ENCODE measurements at places on chromosomes 5 and 9.

DNA sequence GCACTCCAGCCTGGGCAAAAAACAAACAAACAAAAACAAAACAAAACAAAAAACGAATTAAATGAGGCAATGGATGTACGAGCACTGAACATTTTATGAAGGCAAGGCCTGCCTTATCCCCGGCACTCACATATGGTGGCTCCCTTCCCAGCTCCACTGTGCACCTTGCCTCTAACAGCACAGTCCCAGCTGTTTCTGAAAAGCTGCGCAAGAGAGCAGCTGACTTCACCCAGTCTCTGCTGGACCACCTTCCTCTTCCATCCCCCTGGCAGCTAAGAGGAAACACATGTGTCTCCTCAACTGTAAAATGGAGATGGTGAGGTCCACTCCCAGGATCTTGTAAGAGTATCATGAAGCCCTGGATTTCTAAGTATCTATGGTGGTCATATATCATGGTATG is 100.7 kb downstream of the KLF4 start:
- no peak for DNase-seq

- no peak for DNase-seq
These were observed 175.1 kb upstream of the DAB2 start for GRCh38 chr5:39599721-39600431.

DNA sequence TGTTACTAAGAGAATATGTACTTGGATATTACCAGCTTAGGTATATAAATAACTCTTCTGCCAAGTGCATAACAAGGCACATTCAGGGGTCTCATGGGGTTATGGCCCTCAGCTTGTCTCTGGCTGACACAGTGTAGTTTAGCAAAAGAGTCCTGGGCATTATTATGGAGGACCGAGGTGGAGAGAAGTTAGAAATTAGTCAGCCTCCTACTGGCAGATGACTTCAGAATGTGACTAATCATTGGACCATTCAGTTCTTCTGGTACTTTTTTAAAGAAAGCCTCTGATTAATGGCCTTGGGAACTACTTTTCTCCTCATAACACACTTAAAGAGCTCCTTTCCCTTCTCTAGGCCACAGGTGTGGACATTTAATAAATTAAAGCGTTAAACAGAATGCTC is 178.9 kb downstream of the SH3GL2 start:
- DNase-seq: no peak

DNA sequence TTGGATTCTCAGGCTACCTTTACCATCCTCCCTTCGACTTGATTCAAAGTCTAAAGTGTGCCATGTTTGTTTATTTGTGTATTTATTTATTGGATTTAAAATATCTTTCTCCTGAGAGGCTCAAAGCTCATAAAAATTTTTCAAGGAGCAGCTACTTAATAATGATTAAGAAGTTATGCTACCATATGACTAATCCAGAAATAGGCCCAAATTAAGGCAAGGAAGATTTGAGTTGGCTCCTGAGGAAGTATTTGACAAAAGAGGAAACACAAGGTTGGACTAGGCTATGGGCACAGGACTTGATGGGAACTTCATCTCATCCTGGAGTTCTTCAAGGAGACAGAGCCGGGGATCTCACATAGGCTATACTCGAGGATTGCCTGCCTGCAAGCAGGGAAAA is 22.4 kb upstream of the PPP2CA start:
- no peak for DNase-seq

DNA sequence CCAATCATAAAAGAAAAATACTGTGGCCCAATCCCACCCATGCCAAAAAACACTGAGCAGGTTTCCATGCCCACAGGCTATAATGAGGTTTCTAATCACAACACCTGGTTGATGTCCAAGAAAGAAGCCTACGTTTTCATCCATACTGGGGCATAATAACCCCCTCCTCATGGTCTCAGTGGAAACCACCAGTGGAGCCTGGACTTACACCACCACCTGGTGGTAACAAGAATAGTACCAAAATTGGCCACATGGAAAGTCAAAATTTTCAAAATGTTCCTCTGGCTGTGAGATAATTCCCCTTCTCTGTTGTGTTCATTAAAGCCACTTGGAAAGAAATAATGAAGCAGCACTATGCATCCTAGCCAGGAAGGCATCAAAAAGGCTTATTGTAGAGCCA is 687.3 kb upstream of the ST8SIA4 start:
- DNase-seq: no peak

DNA sequence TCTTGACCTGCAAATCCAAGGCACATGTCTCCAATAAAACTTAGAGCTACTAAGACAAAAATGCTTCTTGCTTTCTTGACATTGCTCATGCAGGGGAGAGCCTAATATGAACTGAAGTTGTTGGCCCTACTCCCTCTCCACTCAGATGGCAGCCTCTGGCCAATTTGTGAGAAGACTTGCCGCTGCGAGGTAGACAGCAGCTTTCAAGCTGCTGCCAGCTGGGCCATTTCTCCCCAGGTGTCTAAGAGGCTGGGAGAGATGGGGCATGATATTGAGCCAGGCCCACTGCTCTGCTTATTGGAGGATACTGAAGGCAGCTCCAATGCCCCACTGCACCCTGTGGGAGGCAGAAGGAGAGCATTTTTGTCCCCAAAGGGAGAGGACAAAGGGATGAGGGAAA is 380.5 kb downstream of the RASEF start:
- DNase-seq: no peak

- DNase-seq: no peak
These were observed 282.2 kb upstream of the VLDLR start for GRCh38 chr9:2339416-2339815.
